HTR-8/SVneo (cell line): ENCODE measurements at places on chromosomes 4 and X.

GRCh38 chrX:134746410-134746785 is 88.1 kb upstream of the PLAC1 start:
- DNase-seq = no peak

- DNase-seq = no peak
Observed at GRCh38 chrX:120372667-120373370, 10.9 kb downstream of the ATP1B4 start.

- DNase-seq = no peak
Observed at GRCh38 chrX:97065973-97066372, 182.3 kb downstream of the RPA4 start.

GRCh38 chr4:118290951-118291350 is 61.9 kb downstream of the PRSS12 start:
- DNase-seq = no peak

DNA sequence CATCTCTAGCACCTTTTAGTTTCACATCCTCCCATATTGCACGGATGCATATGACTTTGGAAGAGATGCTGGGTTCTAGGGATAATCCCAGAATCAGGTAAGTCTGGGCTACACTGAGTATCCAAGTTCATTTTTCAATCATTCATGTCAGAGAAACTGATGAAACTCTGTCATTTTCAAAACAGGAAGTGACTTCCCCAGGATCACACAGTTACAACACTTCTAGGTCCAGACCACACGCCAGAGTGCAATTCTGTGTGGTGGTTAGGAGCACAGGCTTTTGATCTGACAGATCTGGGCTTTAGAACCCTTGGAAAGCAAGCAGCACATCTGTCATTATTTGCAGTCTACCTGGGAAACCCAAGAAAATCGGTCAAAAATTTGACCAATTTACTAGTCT is 52.1 kb upstream of the CDKN2AIP start:
- no peak for DNase-seq

- no peak for DNase-seq
Observed at GRCh38 chrX:1803741-1804140, 188.9 kb downstream of the ASMT start.

DNA sequence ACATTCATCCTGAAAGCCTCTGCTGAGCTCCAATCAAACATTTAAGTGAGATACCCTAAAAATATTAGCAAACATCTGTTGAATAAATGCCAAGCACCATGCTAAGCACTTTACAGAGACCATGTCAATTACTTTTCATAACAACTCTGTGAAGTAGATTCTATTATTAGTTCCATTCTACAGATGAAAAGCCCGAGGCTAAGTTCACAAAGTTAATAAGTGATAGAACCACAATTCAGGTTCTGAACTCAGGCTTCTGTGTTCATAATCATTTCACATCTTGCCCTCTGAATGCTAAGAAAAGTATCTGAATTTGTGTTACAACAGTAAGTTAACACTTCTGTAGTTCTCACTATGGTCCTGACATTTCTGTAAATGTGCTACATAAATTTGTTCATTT is 27.4 kb downstream of the SEL1L3 start:
- DNase-seq = no peak

DNA sequence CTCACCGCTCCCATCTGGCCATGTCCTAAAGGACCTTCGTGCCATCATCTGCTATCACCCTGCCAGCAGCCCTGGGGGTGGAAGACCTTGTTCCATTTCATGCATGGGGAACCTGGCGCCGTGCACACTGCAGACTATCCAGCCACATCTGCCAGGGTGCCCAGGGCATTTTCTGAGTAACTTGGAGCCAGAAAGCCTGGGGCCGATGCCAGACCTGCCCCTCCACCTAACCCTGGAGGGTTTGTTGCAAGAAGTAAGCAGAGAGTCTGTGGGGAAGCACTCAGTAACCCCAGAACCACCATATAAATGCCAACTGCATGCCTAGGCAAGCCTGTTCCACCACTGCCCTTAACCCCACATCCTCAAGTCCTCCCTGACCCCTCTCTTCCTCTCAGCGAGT is 7.3 kb downstream of the HAUS7 start:
- no peak for DNase-seq

- no peak for DNase-seq
Observed at GRCh38 chrX:2360731-2361130, 140.0 kb downstream of the DHRSX start.

GRCh38 chr4:9849538-9849920 is 68.1 kb downstream of the DRD5 start:
- DNase-seq = no peak

GRCh38 chr4:114577386-114577785 is 21.2 kb upstream of the UGT8 start:
- no peak for DNase-seq

GRCh38 chr4:108203377-108203776 is 34.6 kb upstream of the LEF1 start:
- no peak for DNase-seq

DNA sequence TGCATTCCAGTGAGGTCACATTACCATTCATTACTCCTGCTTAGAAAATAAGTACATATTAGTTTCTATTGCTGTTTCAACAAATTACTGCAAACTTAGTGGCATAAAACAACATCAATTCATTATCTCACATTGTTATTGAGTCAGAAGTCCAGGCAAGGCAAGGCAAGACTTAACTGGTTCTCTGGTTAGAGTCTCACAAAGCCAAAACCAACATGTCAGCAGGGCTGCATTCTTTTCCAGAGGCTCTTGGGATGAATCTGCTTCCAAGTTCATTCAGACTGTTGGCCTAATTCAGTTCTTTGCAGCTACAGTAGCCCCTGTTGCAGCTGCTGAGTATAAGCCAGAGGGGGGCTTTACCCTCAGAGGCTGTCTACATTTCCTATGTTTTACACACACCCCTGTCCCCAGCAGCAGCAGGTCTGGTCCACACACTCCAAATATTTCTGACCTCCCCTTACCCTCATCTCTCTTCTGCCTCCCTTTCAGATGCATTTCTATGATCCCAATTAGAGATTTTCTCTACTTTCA is 892.1 kb upstream of the EPHA5 start:
- DNase-seq = no peak

DNA sequence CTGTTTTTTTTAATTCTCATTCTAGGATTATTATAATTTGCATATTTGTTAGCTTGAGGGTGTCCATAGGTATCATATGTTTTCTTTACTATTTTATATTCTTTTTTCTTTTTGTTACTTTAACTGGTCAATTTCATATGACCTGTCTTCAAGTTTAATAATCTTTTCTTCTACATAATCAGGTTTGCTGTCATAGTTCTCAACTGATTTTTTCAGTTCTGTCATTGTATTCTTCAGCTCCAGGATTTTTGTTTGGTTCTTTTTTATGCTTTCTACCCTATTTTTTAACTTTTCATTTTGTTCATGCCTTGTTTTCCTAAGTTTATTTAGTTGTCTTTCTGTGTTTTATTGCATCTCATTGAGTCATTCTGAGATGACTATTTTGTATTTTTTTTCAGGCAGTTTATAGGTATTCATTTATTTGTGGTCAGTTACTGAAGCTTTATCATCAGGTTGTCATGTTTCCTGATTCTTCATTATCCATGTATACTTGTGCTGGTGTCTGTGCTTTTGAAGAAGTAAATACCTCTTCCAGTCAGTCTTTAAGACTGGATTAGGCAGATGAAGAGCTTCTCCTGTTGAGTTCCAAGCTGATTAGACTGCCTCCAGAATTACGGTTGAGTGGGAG is 220.3 kb upstream of the VEGFC start:
- DNase-seq = no peak

DNA sequence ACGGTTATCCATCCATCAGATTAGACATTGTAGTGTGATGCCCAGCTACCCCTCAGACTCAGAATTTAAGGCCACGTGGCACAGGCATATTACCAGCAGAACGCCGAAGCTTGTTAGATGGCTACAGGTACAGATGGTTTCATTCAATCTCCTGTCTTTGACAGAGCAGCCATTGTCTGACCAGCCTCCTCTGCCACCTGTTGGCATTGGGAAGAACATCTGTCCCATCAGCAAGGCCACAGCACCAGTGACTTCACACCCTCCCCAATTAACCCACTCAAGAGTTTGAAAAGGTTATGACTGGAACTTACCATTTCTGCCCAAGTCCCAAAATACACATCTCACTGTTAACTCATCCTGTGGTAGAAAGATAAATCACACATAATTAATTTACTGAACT is 22.0 kb upstream of the PHKA2 start:
- no peak for DNase-seq

- no peak for DNase-seq
Observed at GRCh38 chrX:122913134-122913533, 270.9 kb upstream of the GRIA3 start.

- no peak for DNase-seq
Observed at GRCh38 chr4:142463206-142463605, 382.9 kb downstream of the INPP4B start.

DNA sequence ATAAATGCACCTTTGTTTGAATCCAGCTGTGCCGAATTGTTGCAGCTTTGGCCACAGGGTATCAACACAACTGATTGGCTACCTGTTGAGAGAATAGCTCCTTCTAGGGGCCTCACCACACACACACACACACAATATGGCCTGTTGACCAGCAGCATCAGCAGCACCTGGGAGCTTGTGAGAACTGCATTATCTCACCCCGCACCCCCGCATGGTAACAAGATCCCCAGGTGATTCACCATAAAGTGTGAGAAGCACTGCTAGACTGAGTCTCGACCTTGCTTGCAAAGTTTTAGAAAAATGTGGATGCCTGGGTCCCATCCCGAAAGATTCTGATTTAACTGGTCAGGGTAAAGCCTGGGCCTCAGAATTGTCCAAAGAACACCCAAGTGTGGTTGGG is 176.9 kb upstream of the PRPS2 start:
- DNase-seq = no peak
